ENCODE measurements at places on chromosomes 3 and 15. TPM values are rescaled to one million over a fixed set of nuclear protein-coding genes. Genes with fewer than 3 reads are reported as not detected.

- no peak for DNase-seq
These were observed 34.8 kb downstream of the UBE2E1 start for GRCh38 chr3:23840521-23840920.

DNA sequence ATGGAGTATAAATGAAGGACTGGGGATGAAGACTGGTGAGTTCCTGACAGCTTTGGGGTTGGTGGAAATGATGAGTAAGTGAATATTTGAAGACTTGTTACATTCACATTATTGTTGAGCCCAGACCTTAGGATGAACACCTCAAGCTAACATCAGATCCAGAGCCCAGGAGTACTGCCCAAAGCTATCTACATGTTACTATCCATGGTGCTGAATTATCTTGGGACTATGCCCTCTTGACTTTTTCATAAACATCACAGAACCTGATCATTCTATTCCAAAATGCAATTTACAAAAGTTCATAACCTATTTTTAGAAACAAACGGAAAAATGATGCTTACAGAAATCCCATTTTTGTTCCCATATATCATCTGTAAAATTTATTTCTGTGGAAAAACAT lies 613.3 kb downstream of the TUSC7 start:
- DNase-seq, result no peak

The PTX3 gene
- total RNA-seq, result 2.1 TPM

GRCh38 chr15:63683343-63683951 lies 86.3 kb downstream of the FBXL22 start:
- DNase-seq, result no peak

- DNase-seq, result no peak
These were observed 72.2 kb downstream of the TOP2B start for GRCh38 chr3:25592510-25592968.

The SLC24A5 gene
- not detected for total RNA-seq

DNA sequence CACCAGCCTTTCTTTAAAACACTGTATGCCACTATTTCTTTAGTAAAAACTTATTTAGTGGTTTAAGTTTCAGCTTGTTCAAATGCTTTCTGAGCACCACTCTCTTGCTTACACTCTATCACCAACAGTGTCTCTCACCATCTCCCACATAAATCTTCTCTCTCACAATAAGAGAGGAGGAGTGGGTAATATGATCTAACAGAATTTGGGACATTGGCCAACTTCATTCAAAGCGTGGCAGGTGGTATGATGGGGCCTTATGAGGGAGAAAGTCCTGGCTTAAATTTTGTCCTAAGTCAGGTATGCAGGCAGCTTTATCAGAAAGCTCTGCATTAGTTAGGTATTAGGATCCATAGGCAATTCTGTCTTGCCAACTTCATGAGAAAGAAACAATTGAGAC lies 1132.5 kb downstream of the TUSC7 start:
- no peak for DNase-seq

The FOXB1 gene
- not detected for total RNA-seq

- DNase-seq, result no peak
These were observed 1.7 kb downstream of the ATG7 start for GRCh38 chr3:11273891-11274291.

DNA sequence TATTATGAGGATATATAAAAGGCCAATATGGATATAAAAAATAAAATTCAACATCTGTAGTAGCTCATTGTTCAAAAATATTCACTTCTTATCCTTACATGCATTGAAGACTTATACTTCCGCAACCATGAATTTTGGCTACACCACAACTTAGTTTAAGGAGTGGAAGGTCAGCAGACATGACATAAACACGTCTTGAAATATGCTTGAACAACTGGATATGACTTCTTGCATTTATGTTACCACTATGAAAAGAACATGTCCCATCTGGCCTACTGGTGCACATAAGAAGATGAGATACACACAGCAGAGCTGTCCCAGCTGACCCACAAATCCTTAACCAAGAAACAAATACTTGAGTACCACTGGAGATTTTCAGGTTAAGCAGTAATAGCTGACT lies 52.1 kb downstream of the MYO9A start:
- DNase-seq, result no peak

- DNase-seq, result no peak
These were observed 34.9 kb downstream of the CYP19A1 start for GRCh38 chr15:51303462-51303980.

- DNase-seq, result no peak
These were observed 263.5 kb upstream of the NR2F2 start for GRCh38 chr15:96066852-96067495.

GRCh38 chr3:52026041-52026440 lies 30.3 kb downstream of the DUSP7 start:
- DNase-seq, result no peak

DNA sequence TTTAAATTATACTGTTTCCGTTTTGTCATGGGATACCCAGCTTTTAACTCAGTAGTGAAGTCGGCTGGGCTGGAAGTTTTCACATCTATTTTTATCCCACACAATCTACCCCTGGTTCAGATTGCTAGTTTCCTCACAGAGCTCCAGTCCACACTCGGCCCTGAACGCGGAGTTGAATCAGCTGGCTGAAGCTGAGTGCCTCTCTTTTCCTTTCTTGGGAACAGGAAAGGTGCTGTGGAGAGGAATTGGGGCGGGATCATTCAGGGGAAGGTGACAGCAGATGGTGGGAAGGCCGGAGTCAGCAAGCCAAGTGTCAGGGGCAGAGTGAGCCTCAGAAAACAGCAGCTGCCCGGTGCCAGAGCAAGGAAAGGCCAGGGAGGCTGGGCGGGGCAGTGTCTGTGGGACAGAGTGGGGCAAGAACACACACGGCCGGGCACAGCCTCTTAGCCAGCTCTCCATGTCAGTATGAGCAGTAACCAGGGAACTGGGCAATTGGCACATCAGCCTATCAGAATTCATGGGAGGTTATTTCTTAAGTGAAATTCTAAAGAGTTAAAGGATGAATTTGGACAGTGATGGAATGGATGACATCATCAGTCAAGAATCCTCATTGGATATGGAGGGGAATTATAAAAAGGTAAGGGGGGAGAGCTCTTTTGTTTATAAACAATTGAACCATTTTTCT lies 135.7 kb upstream of the IL12A start:
- no peak for DNase-seq

DNA sequence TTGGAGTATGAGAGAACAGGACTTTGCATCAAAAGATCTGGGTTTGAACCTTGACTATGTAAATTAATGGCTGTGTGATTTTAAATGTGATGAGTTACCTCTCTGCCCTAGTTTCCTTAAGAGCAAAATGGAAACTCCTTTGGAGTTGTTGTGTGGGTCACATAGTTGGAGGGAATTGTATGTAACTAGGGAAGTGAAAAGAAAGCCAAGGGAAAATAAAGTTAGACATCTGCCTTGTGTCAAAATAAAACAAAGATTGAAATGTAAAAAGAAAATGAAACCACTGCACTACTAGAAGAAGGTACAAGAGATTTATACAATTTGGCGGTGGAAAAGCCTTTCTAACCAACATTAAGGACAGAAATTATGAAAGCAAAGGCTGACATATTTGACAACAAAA lies 1.7 kb upstream of the EHD4 start:
- DNase-seq, result no peak

GRCh38 chr3:48306860-48307530 lies 26.5 kb downstream of the SPINK8 start:
- DNase-seq, result no peak
